ENCODE measurements at places on chromosomes 12 and 14.

DNA sequence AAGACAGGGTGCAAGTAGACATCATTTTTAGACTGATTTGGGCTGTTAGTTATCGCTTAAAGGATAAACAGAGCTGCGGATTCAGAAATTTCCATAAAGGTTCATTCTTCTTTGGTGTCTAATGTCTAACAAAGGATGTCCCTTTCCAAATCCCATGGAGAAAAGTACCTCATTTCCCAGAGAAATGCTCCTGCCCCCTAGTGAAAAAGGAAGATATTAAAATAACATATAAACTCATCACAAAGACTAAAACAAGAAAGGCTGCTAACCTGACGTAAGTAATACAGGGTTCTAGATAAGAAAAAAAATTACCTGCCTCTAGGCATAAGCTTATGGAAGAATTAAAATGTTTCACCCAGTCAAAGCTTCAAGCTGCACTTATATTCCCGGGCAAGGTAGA lies 22.8 kb downstream of the ARMH4 start:
- no peak for DNase-seq

GRCh38 chr14:104845834-104846441 lies 19.1 kb upstream of the CEP170B start:
- no peak for DNase-seq

- no peak for DNase-seq
Measured at GRCh38 chr12:82461393-82461792, 103.1 kb downstream of the METTL25 start.

DNA sequence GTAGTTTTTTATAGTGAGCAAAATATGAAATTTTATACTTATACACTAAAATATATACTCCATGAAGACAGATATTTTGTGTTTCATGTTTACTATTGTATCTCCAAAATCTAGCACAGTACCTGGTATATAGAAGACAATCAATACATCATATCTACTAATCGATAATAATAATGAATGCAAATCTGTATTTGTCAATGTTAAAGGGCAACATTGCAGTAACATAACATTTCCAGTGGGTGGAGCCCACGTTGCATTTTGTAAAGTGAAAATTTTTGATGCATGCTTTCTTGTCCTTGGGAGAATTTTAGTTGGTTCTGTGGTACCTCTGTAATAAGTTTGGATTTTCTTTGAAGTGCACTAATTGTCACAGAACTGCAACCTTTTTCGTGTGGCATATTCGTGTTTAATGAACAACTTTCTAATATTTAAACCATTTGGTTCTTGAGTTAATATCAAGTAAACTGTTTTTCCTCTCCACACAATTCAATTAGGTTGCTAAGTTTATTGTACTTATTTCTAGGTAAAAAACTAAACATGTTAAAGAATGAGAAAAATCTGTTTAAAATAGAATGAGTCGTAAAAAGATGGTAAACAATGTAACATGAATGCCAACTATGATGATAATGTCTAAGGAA lies 47.4 kb downstream of the AVPR1A start:
- no peak for DNase-seq

GRCh38 chr14:75794615-75795038 lies 133.6 kb downstream of the TTLL5 start:
- no peak for DNase-seq

- no peak for DNase-seq
Measured at GRCh38 chr14:32683679-32684078, 255.0 kb upstream of the NPAS3 start.
